ENCODE measurements at places on chromosomes 7 and 10. TPM values are rescaled to one million over a fixed set of nuclear protein-coding genes. Genes with fewer than 3 reads are reported as not detected.

DNA sequence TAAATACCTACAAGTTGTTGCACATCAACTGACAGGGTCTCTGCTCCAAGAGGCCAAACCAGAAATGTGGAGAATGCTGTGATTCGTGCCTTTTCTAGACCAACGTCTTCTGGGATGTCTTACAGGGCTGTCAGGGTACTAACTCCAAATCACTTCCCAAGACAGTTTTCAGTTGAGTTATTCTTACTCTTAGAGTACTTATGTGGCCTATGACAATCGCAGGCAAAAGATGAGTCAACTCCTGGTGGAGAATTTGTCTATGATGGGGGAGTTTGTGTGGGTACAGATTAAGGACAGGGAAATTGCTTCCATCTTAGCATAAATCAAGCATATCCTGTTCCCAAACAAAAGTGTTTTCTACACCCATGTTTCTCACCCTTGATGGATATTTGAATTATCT lies 734.8 kb downstream of the TNS3 start:
- no peak for DNase-seq

DNA sequence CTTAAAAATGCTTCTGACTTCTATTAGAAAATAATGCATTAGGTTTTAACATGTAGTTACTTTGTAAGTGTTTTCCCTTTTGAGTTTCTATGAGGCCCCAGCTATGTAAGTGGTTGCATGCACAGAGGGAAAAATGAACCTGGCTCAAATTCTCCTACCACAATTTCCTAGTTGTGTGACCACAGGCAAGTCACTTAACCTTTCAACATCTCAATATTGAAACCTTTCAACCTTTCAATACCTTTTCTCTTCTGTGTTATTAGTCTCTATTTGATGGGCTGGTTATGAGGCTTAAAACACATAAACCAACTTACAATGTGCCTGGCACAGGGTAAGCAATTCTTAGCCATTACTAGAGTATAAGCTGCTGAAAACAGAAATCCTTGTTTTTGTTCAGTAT lies 203.0 kb downstream of the KCND2 start:
- DNase-seq = no peak

DNA sequence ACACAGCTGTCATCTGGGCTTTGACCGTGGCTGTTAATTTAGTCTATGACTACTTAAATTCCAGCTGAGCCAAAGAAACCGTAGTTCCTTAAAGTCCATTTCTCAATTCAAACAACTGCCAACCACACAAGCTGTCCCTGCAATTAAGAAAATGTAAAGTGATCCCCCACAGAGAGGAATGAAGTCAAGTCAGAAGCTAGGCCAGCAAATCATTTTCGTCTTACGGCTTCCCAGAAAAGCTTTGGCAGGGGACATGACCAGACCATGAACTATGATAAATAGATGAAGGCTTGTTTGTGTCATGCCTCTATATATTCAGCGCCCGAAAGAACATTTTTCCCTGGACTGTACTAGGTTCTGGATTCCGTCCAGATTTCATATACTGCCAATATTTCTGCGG lies 54.6 kb downstream of the HACD1 start:
- DNase-seq = no peak

RBP4 gene
- 6.6 TPM for total RNA-seq

Measured in mucosa of descending colon (tissue), 3 donors.